ENCODE measurements at places on chromosomes 3 and 15.

DNA sequence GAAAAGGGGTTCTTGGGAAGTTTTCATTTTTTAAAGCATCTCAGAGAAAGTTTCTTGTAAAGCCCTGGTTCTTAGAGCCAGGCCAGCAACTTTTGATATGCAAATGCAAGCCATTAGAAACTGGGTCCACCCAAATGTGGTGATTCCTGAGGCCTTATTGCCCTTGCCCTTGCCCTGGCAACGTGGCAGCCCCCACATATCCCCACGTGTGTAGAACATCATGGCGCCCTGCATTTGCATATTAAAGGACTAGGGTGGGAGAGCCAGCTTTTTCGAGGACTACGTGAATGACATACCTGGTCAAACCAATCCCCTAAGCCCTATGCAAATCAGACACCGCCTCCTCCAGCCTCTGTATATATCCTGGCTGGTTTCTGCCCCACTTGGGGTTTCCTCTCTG is 314.9 kb upstream of the NECTIN3 start:
- DNase-seq: no peak

DNA sequence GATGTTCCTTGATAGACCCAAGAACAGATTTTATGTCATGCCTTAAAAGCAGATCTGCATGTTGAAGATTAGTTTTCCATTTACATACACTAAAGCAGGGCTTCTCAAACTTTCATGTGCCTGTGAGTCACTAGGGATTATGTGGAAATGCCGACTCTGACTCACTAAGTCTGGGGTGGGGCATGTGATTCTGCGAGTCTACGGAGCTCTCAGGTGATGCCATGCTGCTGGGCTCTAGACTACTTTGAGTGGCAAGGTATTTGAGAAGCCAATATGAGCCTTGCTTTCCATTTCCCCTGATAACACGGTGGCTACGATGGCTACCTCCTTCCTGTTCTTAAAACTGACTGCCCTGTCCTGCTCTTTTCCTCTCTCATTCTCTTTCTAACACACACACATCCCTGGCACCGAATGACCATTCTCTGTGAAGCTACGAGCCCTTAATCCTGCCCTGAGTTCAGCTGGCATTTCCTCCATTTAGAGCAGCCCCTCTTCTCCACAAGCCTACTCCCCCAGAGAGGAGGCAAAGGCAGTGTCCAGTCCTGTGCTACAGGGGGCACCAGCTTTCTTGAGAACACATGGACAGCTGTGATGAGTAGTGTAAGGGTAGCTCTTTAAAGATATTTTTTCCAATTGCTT is 39.7 kb upstream of the PYGO1 start:
- DNase-seq: no peak

GRCh38 chr3:79005084-79005483 is 762.7 kb downstream of the ROBO1 start:
- DNase-seq: no peak

GRCh38 chr3:14758959-14759358 is 59.8 kb upstream of the FGD5 start:
- no peak for DNase-seq

DNA sequence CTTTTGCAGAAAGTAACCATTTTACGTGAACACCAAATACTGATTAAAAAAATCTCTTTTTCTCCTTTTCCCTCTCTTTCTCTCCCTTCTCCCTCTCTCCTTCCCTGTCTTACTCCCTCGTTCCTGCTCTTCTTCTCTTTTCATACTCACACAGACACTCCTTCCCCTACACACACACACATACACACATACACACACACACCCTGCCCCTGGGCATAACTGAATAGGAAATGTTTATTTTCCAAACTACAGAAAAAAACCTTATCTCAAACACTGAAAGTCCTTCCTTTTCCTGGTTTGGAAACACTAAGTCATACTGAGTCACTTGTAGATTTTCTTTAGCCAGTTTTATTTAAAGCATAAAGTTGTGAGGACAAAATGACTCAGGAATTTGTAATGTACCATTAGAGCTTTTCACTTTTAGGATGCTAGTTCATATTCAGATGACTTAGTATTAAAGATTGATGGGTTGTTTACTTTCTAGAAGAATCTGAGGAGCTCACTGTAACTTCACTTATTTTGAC is 62.4 kb downstream of the MBNL1 start:
- no peak for DNase-seq

GRCh38 chr3:50162034-50162883 is 7.1 kb downstream of the SEMA3F start:
- DNase-seq: no peak

DNA sequence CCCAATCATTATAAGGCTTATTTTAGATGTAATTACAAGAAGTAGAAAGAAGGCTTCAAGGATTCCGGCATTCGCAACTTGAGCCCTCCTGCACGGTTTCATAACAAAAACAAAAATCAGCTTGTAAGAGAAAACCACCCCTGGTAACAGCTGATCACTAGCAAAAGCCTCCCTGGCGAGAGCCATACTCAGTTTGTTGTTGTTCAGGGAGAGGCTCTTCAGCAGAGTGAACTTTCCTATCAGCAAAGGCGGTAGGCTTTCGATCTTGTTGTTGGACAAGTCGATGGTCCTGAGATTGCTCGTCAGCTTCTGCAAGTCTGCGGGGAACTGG is 710 bp downstream of the LRRC57 start:
- DNase-seq: no peak

DNA sequence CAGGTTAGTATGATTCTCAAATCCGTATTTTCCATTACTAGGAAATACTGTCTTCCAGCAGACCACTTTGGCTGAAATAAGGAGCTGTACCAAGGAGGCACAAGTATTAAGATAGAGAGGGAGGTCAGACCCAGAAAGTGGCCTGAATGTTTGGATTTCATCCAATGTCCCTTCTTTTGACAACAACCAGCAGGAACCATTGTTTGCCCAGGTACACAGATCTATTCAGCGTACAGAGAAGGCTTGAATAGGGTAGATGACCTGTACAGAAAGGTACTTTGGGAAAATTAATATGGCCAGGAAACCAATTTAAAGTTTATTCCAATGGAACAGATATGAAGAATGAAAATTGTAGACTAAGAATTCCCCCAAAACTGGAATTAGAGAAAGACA is 12.6 kb downstream of the MTHFS start:
- no peak for DNase-seq

All from activated CD4-positive, alpha-beta T cell treated with anti-CD3 and anti-CD28 coated beads, Interleukin-2, amount 50 U/mL, for 48 hours (primary cell).